ENCODE measurements at places on chromosomes 2 and 18. TPM values are rescaled to one million over a fixed set of nuclear protein-coding genes. Genes with fewer than 3 reads are reported as not detected.

GRCh38 chr2:239944694-239945551 lies 80.2 kb downstream of the NDUFA10 start:
- no peak for DNase-seq

- DNase-seq, result no peak
Observed at GRCh38 chr2:75021672-75022071, 63.2 kb downstream of the POLE4 start.

DNA sequence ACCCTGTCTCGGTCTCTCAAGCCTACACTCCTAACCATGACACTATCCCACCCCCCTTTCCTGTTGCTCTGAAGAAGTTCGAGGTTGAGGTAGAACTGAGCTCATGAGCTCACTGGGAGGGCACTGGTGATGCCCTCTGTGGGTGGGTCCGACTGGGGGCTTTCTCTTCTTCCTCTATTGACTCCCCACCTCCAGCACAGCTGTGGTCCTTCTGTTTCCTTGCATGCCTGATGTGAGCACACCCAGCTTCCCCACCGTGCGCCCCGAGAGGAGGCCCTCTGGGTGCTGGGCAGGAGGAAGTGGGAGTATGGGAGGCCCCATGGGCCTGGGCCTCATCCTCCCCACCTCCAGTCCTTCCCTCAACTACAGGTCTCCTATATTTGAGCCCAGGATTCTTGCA lies 20.9 kb downstream of the SPEG start:
- no peak for DNase-seq

- DNase-seq, result no peak
Observed at GRCh38 chr2:240874715-240875227, 6.1 kb downstream of the AGXT start.

CCL20 gene
- total RNA-seq, result 0.31 TPM

LHCGR gene
- not detected for total RNA-seq

XDH gene
- 0.81 TPM for total RNA-seq
